ENCODE measurements at places on chromosomes 7 and 10.

DNA sequence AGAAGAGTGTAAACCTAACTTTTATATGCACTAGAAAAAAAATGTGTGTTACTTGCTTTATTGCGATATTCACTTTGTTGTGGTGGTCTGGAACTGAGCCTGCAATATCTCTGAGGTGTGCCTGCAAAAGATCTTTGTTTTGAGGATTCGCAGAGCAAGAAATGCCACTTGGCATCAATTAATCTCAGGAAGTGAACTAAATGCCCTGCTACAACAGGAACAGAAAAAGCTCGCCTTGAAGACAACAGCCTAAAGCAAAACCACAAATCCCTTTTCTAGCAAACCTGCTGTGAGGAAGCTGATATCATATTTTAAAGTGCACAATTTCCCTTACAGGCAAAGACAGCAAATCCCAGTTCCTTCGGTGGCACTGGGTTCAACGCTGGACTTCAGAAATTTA is 675.8 kb downstream of the KCNMA1 start:
- no peak for DNase-seq

- no peak for DNase-seq
Observed at GRCh38 chr7:51240868-51241267, 75.7 kb downstream of the COBL start.

DNA sequence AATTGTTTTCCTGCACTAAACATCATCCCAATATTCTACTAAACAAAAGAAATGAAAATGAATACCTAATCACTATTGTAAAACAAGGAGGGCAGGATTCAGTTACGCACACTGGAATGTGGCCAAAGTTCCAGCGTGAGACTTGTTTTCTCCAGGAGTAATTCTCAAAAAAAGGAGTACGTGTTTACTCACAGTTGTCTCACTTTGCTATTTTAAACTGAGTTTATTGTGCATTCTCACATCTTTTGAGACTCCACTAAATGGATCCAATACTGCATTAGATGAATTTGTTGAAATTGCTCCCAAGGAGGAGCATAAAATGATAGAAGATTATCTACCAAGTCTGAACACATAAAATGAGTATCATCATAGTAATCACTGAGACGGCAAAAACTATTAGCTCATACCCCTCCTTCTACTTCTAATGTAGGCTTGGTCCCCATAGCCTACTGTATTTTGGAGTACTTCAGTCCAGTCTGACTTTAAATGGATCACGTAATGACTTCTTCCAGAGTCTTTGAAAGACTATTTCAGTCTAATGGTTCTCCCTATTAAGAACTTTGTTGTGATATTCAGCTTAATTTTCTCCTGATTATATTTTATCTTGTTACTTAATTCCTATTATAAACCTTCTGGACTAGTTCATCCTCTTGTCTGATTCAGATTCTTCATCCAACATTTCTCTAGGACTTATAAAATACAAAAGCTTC is 3.8 kb downstream of the GRM3 start:
- no peak for DNase-seq

DNA sequence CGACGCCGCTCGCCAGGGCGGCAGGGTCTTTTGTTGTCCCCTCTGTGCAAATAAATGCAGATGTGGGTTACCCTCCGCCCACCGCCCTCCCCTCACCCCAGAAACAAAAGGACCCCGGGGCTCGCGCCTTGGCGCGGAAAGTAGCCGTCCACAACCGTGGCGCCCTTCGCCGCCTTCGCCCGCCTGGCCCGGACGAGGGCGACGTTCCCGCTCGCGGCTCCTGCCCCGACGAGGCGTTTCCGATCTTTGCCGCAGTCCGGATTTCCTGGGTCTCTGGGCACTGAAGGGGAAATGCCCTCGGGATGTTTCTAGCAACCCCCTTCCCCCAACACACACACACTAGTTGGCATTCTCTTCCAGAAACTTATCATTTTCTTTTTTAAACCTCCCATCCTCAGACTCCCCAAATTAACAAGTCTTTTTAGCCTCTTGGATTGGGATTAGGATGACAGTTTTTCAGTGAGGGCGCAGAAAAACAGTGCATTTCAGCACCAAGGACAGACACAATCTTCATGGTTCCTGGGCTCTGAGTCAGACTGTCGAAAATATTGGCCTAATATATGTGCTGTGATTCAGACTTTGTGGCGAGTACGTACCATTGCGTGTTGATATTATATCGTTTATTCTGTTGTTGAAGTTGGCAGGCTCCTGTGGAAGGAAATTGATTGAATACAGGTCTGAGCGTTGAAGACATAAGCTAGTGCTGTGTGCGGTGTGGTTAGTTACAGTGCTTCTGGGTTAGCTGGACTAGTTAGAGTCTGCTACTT is 771 bp downstream of the PHYHIPL start:
- no peak for DNase-seq

DNA sequence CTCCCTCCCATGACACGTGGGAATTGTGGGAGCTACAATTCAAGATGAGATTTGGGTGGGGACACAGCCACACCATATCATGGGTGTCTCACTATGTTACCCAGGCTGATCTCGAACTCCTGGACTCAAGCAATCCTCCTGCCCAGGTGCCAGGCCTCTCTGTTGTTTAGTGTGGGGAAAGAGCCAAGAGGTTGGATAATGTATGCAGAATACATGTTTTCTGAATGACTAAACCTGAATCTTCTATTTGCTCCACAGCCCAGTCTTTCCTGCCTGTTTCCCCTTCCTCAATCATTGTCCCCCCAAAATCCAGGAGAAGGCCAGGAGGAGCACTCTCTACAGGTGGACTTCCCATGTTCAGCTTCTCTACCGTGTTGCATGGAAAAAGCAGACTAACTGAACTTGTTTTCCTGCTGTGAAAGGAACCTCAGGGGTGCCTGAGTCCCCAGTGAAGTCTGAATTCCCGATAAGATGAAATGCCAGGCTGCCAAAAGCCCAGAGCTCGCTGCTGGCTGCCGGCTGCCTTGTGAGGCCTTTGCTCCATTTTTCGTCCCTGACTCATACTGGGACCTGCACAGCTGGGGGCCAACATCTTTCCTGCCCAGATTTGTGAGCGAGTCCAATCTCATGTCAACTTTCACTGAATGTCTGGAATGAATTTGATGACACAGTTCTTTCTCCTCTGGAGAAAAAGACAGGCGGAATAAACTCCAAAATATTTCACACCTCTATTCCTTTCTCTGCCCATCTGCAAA is 588.0 kb downstream of the CALN1 start:
- no peak for DNase-seq

DNA sequence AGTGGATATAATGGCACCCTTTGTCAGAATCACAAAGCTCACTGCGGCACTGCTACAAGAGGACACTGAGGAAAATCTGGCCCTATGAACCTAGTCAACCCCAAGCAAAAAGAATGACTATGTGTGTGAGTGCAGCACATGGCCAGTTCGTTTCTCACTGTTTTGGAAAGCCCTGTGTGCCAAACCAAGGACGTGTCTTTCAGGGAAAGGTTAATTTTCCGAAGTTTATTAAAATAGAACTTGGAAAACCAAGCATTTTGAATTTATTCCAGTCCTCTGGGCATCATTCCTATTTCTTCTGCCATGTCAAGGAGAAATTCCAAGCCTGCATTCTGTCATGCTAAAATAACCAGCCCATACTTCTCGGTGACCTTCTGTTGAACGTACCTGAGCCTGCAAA is 471.8 kb downstream of the PLXDC2 start:
- DNase-seq, result no peak

DNA sequence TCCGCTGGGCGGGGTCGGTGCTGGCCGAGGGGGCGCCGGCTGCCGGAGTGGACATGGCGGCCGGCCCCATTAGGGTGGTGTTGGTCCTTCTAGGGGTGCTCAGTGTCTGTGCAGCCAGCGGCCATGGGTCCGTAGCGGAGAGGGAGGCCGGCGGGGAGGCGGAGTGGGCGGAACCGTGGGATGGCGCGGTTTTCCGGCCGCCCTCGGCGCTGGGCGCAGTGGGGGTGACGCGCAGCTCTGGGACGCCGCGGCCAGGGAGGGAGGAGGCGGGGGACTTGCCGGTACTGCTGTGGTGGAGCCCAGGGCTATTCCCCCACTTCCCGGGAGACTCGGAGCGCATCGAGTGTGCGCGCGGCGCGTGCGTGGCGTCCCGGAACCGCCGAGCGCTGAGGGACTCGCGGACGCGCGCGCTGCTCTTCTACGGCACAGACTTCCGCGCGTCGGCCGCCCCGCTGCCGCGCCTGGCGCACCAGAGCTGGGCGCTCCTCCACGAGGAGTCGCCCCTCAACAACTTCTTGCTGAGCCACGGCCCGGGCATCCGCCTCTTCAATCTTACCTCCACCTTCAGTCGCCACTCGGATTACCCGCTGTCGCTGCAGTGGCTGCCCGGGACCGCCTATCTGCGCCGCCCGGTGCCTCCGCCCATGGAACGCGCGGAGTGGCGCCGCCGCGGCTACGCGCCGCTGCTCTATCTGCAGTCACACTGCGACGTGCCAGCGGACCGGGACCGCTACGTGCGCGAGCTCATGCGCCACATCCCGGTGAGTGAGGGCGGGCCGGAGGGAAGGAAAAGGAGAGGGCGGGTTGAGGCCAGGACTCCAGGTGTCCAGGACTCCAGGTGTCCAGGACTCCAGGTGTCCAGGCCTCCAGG is 9.3 kb upstream of the CHCHD1 start:
- peak; percentile 81 for DNase-seq

- DNase-seq, result peak; percentile 94
Observed at GRCh38 chr7:2508327-2509215, 11.0 kb upstream of the LFNG start.

DNA sequence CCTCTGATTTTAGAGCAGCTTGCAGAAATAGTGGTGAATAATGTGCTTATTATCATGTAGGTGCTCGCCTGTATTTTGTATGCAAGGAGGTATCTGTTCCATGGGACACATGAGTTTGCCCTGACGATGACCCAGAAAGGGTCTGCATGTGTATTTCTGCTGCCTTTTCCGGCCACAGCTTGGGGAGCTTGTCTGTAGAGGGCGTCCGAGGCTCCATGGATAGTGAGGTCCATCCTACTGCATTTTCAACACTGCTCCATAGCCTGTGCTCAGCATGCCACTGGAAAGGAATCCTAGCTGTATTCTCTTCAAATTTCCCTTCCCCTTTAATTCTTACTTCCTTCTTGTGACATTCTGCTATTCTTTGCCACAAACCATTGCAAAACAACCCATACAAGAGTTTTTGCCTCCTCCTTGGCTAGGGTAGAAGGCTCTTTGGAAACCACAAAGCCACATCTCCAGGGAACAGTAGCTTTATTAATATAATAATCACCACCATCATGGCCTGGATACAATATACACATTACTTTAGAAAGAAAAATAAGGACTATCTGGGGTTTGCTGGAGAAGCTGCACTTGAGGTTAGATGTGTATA is 127.7 kb downstream of the DYNC1I1 start:
- no peak for DNase-seq

- DNase-seq, result no peak
Observed at GRCh38 chr7:127741764-127742375, 89.9 kb downstream of the SND1 start.

- DNase-seq, result no peak
Observed at GRCh38 chr7:2470204-2471021, 5.8 kb downstream of the GRIFIN start.

DNA sequence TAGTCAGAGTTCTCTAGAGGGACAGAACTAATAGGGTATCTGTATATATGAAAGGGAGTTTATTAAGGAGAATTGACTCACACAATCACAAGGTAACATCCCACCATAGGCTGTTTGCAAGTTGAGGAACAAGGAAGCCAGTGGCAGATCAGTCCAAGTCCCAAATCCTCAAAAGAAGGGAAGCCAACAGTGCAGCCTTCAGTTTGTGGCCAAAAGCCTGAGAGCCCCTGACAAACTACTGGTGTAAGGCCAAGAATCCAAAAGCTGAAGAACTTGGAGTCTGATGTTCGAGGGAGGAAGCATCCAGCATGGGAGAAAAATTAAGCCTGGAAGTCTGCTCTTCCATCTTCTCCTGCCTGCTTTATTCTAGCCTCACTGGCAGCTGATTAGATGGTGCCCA is 1107.2 kb upstream of the CELF2 start:
- DNase-seq, result no peak

- DNase-seq, result peak; percentile 68
Observed at GRCh38 chr7:77759294-77759889, 38.8 kb downstream of the TMEM60 start.

- DNase-seq, result no peak
Observed at GRCh38 chr7:48011951-48012350, 17.0 kb downstream of the SUN3 start.

DNA sequence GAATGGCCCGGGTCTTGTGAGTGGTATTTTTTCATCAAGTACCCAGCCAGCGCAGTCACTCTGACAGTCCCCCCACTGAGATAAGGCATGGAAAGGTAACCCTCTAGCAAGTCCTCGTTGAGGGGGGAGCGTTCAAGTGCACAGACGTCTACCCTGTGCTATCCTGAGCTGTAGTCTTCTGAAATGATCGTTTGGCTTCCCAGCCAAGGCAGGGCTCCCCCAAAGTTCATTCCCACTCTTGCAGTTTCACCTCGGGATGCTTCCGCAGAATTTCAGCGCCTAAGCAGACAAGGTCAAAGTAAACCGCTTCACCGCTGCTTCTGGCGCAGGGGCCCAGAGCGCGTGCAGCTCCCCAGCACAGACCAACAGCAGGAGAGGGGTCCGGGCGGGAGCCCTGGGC is 1.8 kb downstream of the INSYN2A start:
- DNase-seq, result no peak

- no peak for DNase-seq
Observed at GRCh38 chr10:120824881-120825309, 26.3 kb upstream of the WDR11 start.

GRCh38 chr10:17229016-17229716 is 1.1 kb downstream of the VIM start:
- peak; percentile 61 for DNase-seq

DNA sequence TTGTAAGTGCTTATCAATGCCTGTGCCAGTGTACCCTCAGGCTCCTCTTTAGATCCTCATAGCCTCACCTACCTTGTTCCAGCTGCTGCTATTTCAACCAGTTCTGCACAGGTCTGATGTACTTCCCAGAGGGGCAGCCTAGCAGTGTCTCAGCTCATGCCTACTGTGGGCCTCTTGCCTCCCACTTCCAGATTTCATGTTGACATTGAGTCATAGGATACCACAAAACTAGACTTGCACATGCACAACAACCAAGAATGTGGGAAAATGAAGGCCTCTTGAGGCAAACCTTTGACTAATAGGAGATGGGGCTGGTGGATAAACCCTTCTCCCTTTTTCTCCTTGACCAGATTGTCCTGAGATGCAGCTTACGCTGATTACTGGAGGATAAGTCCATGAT is 31.0 kb downstream of the PON3 start:
- DNase-seq, result no peak

DNA sequence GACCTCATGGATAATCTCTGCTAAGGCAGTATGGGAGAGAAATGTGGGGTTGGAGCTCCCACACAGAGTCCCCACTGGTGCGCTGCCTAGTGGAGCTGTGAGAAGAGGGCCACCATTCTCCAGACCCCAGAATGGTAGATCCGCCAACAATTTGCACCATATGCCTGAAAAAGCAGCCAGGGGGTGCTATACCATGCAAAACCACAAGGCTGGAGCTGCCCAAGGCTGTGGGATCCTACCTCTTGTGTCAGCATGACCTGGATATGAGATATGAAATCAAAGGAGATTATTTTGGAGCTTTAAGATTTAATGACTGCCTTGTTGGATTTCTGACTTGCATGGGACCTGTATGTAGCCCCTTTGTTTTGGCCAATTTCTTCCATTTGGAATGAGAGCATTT is 27.0 kb upstream of the SAMD9L start:
- DNase-seq, result no peak

GRCh38 chr10:72593963-72594362 is 31.9 kb downstream of the MICU1 start:
- no peak for DNase-seq

- DNase-seq, result no peak
Observed at GRCh38 chr10:4285121-4285520, 500.1 kb upstream of the KLF6 start.
